Prostate gland (tissue), 2 donors: ENCODE measurements at places on chromosomes 5 and 9. TPM values are rescaled to one million over a fixed set of nuclear protein-coding genes. Genes with fewer than 3 reads are reported as not detected.

Gene SPATA31E1
- total RNA-seq = 0.68 TPM

Gene C5orf52
- total RNA-seq = not detected

DNA sequence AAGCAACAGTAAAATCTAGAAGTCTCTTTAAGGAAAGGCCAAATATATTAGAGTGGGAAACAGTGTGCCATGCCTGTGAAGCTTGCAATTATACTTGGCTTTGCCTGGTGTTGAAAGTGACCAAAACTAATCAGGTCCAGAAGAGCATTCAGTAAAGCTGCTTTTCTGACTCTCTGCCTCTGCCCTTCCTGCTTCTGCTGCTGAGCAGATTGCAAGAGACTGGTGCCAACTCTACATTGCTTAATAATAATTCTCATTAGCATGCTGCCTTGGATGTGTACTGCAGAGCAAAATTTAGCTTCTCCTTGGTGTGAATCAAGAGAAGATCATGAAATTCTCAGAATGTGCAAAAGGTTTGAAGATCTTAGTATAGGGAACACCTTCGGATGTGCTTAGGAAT is 120.4 kb upstream of the RFX3 start:
- no peak for DNase-seq

DNA sequence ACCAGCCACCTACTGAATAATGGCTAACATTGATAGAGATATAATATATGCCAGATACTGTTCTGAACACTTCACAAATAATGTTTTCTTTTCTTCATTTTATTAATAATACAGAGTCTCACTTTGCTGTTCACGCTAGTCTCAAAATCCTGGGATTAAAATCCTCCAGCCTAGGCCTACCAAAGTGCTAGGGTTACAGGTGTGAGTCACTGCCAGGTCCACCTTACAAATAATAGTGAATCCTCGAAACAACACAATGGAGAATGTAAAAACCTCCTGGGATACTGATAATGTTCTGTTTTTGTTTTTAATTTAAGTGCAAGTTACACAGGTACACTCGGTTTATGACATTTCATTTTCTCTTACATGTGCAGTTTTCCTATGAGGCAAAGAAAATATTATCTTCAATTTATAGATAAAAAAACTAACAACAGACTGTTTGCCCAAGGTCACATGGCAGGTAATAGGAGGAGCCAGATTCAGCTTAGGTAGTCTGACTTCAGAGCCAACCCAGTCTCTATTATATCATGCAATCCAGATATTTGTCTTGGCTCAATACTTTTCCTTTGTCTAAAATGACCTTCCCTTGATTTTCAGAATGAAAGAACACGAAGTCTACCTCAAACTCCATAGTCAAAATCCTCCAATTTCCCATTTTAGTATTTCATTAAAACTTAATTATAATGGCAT is 7.8 kb downstream of the ZFR start:
- DNase-seq = peak; percentile 16

DNA sequence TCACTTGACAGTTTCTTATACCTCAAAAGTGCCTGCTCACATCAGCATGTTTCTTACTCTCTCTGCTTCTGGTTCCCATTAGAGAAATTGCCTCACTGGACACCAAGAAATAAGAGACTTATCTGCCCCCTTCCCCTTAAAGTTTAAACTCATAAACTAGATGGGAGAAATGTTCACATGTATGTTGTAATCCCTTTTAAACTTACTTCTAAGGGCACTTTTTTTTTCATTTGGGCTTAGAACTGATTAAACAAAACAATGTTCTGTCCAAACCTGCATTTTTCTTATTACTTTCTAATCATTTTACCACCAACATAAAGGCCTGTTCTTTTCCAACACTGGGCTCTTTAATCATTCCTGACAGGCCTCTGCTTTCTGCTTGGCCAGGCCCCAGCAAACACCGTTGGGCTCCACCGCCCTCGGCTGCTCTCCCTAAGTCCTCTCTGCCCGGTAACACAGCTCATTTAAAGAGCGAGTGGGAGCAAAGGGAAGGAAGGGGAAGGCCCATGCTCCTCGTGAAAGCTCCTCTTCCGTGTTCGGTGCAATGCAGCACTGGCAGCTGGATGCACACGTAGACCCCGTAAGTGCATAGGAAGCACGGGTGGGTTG is 53.4 kb downstream of the ROR2 start:
- peak; percentile 85 for DNase-seq
